Adrenal gland (tissue), 19 donors: ENCODE measurements at places on chromosomes 5 and 9.
A peak's percentile ranks its signal among the peaks of the same experiment; 100 is the strongest.

DNA sequence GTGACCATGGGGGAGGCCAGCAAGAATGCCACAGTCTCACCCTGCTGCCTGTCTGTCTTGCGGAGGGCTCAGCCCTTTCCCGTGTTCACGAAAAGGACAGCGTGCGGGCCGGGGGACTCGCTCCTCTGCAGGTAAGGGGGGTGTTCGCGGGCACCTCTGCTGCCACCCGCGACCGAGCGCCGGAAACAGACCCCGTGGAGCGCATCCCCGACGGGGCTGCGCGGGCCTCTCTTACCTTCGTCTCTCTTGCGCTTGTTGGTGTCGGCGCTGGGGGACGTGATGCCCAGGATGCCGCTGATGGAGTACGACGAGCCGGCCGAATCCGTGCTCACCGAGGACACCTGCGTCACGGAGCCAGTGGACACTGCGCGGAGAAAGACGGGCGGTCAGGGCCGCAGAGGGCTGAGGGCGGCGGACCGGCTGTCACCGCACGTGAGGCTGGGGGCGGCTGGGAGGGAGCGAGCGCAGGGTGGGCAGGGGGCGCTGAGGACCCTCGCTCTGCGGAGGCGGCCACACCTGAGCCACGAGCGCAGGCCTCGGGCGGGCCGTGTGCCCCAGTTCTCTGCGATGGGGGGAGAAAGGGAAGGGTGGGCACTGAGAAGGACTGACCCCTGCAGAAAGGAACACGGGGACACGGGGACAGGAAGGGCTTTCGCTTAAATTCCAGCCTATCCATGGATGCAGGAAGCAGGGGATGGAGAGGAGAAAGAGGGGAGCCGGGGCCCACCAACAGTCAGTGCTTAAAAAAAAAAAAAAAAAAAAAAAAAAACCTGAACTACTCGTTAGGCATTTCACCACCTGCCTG lies 31.5 kb downstream of the PAX5 start:
- DNase-seq: no peak

DNA sequence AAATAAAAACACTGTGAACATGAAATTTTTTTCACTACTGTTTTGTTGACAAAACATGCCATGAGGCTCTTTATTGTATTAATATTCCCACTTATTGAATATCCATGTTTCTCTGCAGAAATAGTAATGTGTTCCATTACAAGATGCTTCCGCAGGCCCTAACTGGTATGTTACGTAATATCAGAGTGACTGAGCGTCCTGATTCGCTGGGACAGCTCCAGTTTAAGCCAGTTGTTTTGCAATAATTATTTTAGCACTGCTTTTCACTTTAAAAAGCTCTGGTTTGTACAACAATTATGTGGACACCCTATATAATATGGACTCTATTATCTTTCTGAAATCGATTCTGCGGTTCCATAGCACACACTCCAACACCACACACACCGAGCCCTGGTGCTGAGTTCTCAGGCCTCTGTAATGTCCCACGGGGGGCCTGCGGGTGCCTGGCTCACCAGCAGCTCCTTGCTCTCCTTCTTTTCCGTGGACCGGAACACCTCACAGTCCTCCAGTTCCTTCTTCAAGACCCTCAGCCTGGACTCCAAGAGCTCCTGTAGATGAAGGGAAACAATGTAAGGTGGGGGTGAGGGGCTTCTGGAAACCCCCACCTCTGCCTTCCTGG lies 1.8 kb downstream of the TRIM7 start:
- DNase-seq: no peak

- no peak for DNase-seq
Measured at GRCh38 chr5:77232574-77233358, 22.3 kb downstream of the PDE8B start.

GRCh38 chr5:643351-643801 lies 31.2 kb downstream of the CEP72 start:
- no peak for DNase-seq

DNA sequence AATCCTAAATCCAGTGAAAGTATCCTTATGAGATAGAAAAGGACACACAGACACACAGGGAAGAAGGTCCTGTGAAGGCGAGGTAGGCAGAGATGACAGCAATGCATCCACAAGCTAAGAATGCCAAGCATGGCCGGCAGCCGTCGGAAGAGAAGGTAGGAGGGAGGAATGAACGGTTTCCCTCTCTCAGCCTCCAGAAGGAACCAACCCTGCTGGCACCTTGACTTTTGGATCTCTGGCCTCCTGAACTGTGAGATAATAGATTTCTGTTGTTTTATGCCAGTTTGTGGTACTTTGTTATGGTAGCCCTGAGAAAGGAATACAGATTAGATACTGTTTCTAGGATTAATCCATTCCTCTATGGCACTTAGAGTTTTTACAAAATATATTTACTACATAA lies 76.1 kb upstream of the PANK3 start:
- DNase-seq: no peak

- no peak for DNase-seq
Measured at GRCh38 chr9:18020121-18020745, 441.4 kb downstream of the SH3GL2 start.

- DNase-seq: peak; percentile 63
Measured at GRCh38 chr5:14809369-14810155, 62.0 kb downstream of the ANKH start.
